HFFc6 (cell line): ENCODE measurements at places on chromosomes 1 and 21. TPM values are rescaled to one million over a fixed set of nuclear protein-coding genes. Genes with fewer than 3 reads are reported as not detected.

Gene GJA4
- not detected in 3 replicates for total RNA-seq

Gene METTL25B
- total RNA-seq, result 13.4 to 15.4 TPM (median 13.6 TPM) in 3 replicates

Gene ZBTB17
- total RNA-seq, result 21.7 to 25.4 TPM (median 22.4 TPM) in 3 replicates

Gene IFNGR2
- 68.6 to 72.4 TPM (median 69.2 TPM) in 3 replicates for total RNA-seq

Gene CAMK1G
- 4.5 to 8.0 TPM (median 7.0 TPM) in 3 replicates for total RNA-seq

Gene LIPI
- total RNA-seq, result not detected in 2 replicates

Gene NFASC
- 5.2 and 11.1 TPM in 2 replicates for total RNA-seq

Gene NPHS2
- not detected in 3 replicates for total RNA-seq

Gene TMEM269
- total RNA-seq, result not detected in 3 replicates

Gene RIMKLA
- not detected in 3 replicates for total RNA-seq

Gene SPRR3
- total RNA-seq, result not detected in 3 replicates

Gene INAVA
- total RNA-seq, result not detected in 3 replicates

Gene COL9A2
- 0.14 to 0.87 TPM (median 0.30 TPM) in 3 replicates for total RNA-seq

Gene XCL1
- not detected in 3 replicates for total RNA-seq

Gene TRIM58
- total RNA-seq, result not detected in 3 replicates

Gene FABP3
- 2.3 to 3.5 TPM (median 3.3 TPM) in 3 replicates for total RNA-seq

Gene OLFML3
- total RNA-seq, result 65.4 to 126 TPM (median 79.2 TPM) in 3 replicates

Gene JMJD4
- total RNA-seq, result 21.5 to 22.4 TPM (median 21.9 TPM) in 3 replicates

Gene LRRN2
- total RNA-seq, result not detected in 3 replicates

Gene BCAR3
- total RNA-seq, result 24.8 to 53.6 TPM (median 37.1 TPM) in 3 replicates

Gene SLC9C2
- not detected in 3 replicates for total RNA-seq

Gene GIPC2
- total RNA-seq, result 0.15 to 0.51 TPM (median 0.43 TPM) in 3 replicates

Gene PRKAA2
- 0.39 to 0.62 TPM in 2 of 3 replicates, not detected in the other for total RNA-seq

Gene LCE2C
- not detected in 3 replicates for total RNA-seq

Gene SLC44A3
- total RNA-seq, result 0.34 to 1.8 TPM (median 0.91 TPM) in 3 replicates

Gene MYBPHL
- not detected in 2 replicates for total RNA-seq

Gene VTCN1
- not detected in 3 replicates for total RNA-seq

Gene LENEP
- 0.47 TPM in 1 of 2 replicates, not detected in the other for total RNA-seq

Gene SPRR2F
- not detected in 3 replicates for total RNA-seq

Gene GSTM1
- 14.1 to 46.8 TPM (median 14.8 TPM) in 3 replicates for total RNA-seq

Gene GJA5
- 17.6 to 23.2 TPM (median 18.5 TPM) in 3 replicates for total RNA-seq

Gene GUCA2A
- total RNA-seq, result not detected in 3 replicates

Gene JAM2
- total RNA-seq, result 0.13 and 0.43 TPM in 2 replicates

Gene CRYAA
- total RNA-seq, result not detected in 3 replicates

Gene ATP8B2
- total RNA-seq, result 91.3 to 111 TPM (median 103 TPM) in 3 replicates

Gene ERMAP
- total RNA-seq, result 8.9 to 13.3 TPM (median 10.6 TPM) in 3 replicates

Gene SLC2A1
- total RNA-seq, result 98.8 to 196 TPM (median 152 TPM) in 3 replicates

Gene OPRD1
- total RNA-seq, result not detected in 3 replicates

Gene XKR8
- total RNA-seq, result 9.3 to 9.8 TPM (median 9.7 TPM) in 3 replicates

Gene IRF6
- 0.14 to 4.0 TPM (median 2.1 TPM) in 3 replicates for total RNA-seq

Gene USH2A
- total RNA-seq, result 0.05 and 0.06 TPM in 2 replicates

Gene ITLN2
- total RNA-seq, result not detected in 3 replicates

Gene LAMTOR2
- 59.7 to 73.6 TPM (median 72.2 TPM) in 3 replicates for total RNA-seq

Gene TMEM167B
- 49.2 and 60.7 TPM in 2 replicates for total RNA-seq

Gene FALEC
- 0.43 and 0.50 TPM in 2 replicates for total RNA-seq

Gene MAP1LC3C
- not detected in 3 replicates for total RNA-seq

Gene CRYBG2
- total RNA-seq, result not detected in 3 replicates

Gene CHRM3
- total RNA-seq, result 3.9 to 23.0 TPM (median 22.5 TPM) in 3 replicates
